ENCODE measurements at places on chromosomes 2 and 18.

DNA sequence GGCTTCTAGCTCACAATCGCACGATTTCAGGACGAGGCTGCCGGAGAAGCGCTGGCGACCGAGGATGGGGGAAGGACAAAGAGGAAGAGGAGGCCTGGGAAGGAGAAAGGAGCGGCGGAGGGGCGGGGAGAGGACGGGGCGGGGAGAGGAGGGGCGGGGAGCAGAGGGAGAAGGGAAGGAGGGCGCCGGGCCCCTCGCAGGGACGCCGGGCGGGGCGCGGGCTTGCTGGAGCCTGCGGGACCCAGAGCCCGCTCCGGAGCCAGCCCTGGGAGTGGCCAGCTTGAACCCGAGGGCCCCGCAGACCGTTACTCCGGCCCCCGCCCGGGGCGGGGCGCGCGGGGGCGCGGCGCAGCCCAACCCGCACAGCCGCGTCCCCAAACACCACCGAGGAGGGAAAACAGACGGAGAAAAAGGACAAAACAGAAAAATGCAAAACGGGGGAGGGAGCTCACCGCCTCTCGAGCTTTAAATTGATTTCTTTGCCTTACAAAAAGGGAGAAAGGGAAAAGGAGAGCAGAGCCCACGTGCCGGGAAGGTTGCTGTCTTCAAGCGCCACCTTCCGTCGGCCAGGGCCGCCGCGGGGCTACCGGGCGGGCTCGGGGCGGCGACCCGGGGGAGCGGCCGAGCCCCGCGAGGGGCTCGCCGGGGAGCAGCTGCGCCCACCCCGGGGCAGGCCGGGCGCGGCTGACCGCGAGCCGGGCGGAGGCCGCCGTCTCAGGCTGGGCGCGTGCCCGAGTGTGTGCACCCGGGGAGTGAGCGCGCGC lies 781 bp upstream of the SOX11 start:
- no peak for DNase-seq

DNA sequence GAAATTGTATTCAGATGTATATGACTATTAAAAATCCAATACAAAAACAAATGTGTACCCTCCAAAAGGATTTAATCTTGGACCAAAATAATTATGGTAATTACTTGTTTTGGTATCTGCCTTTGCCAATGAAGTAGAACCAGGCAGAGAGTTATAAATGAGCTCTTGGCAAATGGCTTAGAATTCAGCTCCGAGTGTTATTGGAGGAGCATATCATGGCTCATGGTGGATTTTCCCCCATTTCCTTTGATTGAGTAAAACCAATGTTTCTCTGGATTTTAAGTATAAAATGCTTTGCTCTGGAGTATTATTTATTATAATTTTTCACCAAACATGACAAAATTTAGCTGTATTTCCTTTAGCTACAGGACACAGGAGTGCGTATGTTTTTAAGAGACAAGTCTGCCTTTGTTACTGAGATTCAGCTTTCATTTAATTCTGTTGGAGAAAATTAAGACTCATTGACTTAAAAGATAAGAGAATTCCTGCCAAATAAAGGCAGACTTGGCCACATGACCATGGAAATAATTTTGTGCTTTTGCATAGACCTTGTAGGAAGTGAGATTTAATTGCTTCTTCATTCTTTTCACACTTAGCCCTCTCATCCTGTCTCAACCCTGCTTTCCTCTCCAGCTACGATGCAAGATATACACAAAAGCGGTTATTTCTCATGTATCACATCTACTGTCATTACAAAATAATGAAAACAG lies 281.0 kb upstream of the SOX11 start:
- no peak for DNase-seq

GRCh38 chr2:119706221-119706620 lies 27.2 kb downstream of the TMEM177 start:
- DNase-seq = no peak

DNA sequence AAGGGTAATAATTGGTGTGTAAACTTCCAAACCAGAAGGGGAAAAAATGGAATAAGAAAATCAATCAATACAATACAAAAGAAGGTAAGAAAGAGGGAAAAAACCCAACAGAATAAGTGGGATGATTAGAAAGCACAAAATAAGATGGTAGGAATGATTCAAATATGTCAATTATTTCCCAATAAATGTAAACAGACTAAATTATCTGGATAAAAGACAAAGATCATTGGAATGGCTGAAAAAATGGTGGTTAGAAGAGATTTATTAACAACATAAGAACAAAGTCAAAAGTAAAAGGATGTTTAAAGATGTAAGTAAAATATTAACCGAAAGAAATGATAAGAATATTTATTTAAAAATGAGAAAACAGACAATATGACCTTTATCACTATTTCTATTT lies 103.5 kb upstream of the YWHAQ start:
- no peak for DNase-seq

- DNase-seq = no peak
Measured at GRCh38 chr2:24779116-24779515, 14.1 kb downstream of the PTRHD1 start.

DNA sequence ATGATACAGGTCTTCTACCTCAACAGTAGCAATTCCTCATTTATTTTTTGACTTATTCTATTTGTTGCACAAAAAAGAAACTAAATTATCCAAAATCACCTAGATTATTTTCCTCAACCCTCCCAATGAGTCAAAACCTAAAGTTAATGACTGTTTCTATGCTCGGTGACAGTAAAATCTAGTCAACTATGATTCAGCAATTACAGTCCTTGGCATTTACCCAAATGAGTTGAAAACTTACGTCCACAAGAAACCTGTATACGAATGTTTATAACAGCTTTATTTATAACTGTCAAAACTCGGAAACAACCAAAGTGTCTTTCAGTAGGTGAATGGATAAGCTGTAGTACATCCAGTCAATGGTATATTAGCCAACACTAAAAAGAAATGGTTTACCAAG lies 439.3 kb downstream of the CBLN2 start:
- DNase-seq = no peak

DNA sequence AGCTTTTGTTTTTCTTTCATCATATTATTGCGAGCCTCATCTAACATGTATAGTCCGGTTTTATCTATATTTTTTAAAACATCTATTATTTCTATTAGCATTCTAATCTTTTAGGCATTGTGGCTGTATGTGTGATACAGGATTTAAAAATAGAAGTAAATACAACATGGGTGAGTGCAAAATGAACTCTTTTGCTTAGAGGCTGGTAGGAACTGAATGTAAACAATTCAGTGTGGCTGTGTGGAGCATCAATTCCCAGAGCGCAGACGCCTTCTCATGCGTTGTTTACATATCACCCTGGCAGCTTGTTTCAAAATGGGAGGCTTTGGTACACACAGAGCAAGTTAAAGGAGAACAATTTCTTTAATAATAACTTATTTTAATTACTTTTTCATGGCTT lies 836 bp downstream of the DTNA start:
- no peak for DNase-seq

DNA sequence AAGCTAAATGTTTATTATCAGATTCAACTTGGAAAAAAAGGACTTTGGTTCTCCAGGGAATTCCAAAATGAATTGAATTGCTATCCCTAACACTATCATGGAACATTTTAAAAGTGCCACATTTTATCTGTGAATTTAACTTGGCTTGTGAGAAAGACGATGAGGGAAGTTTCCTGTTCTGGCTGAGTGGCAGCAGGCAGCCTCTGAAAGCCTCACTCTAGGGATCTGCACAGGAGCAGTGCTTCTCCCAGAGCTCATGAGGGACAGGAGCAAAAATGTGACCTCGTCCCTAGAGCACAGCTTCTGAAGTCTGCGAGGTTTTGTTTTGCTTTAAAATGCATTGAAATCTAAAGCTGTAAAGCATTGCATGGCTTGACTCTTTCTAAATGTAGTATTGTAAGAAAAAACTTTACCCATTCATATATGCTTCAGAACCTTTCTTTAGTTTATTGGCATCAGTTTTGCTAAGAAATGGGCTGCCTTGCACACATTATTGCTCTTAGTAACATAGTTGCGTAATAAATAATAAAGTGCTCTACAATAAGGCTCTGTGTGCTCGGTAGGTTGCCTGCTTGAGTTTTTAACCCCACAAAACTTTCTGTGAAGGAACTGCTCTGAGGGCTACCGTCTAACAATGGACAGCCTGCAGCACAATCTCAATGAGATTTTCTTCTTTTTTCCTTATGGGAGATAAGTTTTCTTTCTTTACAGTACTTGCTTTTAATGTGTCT lies 136.2 kb upstream of the CDCA7 start:
- no peak for DNase-seq

- no peak for DNase-seq
Measured at GRCh38 chr2:205857520-205858237, 175.4 kb downstream of the NRP2 start.

DNA sequence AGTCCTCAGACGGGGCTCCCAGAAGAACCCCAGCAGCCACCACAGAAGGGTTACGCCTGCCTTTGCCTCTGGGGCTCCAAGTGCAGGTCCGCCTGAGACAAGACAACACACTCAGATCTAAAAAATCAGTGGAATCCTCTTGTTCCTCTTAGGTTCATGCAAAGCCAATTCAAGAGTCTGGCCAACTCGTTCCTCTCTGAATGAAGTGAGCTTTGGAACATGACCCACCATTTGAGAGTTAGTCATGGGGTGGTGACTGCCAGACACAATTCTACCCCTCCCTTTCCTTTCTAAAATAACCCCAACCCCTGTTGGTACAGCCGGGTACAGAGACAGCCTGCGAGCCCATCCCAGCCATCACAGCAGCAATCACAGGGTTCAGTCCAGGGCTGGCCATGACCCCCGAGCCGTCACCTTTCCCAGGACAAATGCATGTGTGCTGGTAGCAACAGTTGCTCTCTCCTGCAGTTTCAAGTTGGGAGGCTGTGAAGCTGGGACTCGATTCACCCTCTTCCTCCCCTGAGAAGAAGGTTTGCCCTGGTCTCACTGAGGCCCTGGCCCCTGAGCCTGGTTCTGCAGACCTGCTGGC lies 183.1 kb upstream of the SH3BP4 start:
- no peak for DNase-seq

DNA sequence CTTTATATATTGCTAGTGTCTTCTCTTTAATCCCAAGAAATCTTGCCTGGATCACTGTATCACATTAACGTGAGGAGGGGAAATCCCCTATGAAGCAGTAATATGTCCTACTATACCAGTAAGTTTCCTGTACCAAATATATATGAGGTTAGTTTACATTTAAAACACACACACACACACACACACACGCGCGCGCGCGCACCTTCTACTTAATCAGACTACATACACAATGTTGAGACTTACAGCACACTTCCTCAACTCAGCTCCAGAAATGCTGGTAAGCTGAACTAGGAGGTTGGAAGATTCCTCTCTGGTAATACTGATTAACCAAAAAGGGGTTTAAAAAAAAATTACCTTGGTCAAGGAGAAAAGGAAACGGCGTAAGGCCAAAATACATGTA lies 49.3 kb downstream of the USP34 start:
- peak; percentile 22 for DNase-seq

- peak; percentile 61 for DNase-seq
Measured at GRCh38 chr2:10434886-10435819, 13.0 kb downstream of the ODC1 start.

DNA sequence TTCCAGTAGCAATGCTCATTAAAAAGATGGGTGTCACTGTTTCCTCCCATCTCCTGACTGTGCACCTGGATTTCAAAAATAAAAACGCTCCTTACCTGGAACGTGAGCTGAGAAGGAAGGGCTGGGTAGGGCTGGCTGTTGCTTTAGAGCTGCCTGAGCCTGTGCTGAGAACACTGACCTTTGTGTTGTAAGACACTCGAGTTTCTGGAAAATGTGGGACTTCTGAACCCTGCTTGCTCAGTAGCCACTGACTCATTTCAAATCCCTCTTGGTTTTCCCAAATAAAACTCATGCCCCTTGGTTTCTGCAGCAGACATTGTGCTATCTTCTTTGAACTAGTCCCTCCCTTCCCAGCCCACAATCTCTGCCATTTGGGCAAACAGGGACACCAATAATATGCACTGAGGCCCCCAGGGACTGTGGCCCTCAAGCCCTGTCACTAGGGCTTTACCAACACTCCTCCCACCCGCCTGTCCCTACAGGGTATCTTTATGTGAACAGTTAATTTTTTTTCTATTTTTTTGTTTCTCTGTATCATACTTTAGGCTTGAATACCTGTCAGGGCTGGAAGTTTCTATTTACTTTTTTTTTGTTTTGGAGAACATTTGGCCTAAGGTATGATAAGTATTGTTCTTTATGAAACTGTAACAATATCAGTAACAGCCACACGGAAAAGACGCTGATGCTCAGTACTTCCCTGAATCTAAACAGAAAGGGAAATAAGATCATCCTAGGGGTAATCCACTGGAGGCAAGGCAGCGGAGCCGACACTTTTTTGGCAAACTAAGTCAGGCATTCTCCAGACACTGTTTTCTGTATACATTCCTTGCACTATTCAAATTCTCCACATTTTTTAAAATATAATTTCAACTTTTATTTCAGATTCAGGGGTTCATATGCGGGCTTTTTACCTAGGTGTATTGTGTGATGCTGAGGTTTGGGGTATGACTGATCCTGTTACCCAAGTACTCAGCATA lies 280.2 kb downstream of the STK39 start:
- no peak for DNase-seq

GRCh38 chr2:233353101-233353768 lies 1.1 kb upstream of the DGKD start:
- no peak for DNase-seq

- no peak for DNase-seq
Measured at GRCh38 chr2:185695711-185696235, 42.8 kb upstream of the FSIP2 start.

- DNase-seq = no peak
Measured at GRCh38 chr2:28273751-28274150, 118.9 kb upstream of the FOSL2 start.

DNA sequence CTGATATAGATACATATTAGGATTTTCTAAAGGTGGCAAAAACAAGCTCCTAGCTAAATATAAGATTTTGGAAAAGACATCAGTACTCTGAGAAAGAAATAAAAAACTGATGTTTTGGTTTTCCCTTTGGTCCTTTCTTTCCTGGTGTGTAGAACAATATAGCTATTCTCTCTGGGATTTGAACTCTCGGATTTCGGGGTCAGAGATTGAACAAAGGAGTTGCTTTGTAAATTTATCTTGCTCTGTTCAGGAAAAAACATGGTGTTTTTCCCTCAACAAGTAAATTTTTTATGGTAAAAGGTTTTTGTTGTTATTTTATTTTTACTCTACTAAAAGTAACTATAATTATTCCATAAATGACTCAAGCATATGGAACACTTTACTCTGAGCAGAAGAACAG lies 889.3 kb downstream of the ERBB4 start:
- no peak for DNase-seq

- no peak for DNase-seq
Measured at GRCh38 chr2:235560345-235560744, 66.5 kb downstream of the AGAP1 start.
